ENCODE measurements at places on chromosomes 16 and 17.
A peak's percentile ranks its signal among the peaks of the same experiment; 100 is the strongest.

- DNase-seq: no peak
Measured at GRCh38 chr17:10635290-10635689, 21.8 kb downstream of the MYH3 start.

DNA sequence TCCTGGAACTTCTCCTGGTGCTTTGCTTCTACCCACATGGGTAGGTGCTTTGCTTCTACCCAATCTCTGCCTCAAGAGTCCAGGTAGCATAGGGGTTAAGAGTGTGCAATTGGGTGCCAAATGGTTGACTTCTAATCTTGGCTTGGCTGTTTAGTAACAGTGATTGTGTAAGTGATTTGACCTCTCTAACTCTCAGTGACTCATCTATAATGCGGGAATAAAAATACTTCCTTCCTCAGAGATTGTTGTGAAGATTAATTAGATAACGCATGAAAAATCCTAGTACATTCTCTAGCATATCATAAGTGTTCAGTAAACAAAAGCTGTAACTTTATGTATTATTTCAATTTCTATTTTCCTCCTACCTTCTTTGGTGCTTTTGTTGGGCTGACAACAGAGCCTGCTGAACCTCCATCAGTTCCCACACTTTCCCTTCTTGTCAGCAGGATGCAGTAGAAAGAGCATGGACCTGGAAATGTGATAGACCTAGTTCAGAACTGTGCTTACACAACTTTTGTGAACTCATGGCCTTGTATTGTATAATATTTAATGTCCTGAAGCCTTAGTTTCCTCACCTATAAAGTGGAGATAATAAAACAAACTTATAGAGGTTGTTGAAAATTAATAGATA lies 72.9 kb upstream of the SMIM36 start:
- DNase-seq: no peak

- DNase-seq: no peak
Measured at GRCh38 chr16:27399969-27400368, 2.0 kb upstream of the IL21R start.

GRCh38 chr17:32274101-32274500 lies 8.5 kb downstream of the RHBDL3 start:
- no peak for DNase-seq

DNA sequence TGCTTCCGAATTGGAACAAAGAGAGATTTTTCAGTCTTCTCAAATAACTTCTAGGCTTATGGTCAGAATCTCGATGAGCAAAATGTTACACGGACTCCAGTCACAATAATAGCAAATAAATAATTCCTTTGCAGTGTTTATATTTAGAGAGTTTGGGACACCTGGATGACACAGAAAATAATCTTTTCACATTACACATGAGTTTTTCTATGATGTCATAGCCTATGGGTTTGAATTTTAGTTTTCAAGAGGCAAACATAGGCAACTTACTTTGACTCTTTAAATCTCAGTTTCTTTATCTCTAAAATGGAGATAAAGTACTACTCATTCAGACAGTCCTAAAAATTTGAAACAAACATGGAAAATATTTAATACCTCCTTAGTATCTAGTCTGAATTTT lies 372.0 kb downstream of the HAPSTR1 start:
- no peak for DNase-seq

DNA sequence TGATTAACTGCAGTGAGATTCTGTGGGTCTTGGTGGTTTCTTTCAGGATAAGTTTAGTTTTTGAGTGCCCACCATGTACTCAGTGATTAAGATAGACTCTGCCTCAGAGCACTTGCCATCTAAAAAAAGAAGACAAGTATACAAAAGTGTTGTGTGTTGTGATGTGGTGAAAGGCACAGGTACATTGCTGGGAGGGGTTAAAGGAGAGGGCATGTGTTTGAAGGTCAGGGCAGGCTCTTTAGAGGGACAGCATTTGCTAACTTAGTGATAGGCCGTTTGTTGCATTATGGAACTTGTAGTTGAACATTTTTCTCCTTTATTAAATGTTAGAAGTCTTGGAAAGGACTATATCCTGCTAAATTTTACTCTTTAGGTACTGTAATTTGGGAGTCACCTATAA lies 26.5 kb downstream of the SF3B3 start:
- DNase-seq: no peak

GRCh38 chr17:4444782-4445473 lies 11.2 kb downstream of the SPNS3 start:
- no peak for DNase-seq

GRCh38 chr17:48025904-48026501 lies 11.6 kb downstream of the COPZ2 start:
- DNase-seq: no peak

GRCh38 chr16:55566432-55567175 lies at the start of gene CAPNS2:
Gene CAPNS2, plus strand, starts transcription at chr16:55566684. Its CDS starts 73 bp downstream, at chr16:55566757.
- DNase-seq: no peak

DNA sequence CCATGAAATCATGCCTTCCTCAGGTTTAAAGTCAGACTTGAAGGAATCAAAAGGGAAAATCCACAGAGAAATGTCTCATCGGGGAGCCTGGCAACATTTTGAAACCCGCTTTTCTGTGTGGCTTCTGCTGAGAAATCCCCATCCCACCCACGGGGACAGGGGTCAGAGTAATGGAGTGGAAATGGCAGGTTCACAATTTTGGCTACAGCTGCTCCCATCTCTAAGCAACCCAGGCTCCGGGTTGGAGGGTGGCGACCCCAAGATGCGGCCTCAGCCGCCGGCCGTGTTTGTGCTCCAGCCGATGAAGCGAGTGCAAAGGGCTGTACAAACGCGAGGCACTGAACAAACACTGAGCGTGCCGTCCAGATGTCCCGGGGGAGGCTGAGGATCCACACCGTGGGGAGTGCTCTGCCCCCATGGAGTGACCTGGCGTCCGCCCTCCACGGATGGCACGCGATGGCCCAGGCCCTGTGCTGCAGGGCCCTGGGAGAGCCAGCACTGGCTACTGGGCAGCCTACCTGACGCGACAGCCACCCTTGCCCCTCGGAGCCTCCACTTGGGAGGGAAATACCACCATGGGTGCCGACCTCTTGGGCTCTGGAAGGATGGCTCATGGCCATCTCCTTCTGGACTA lies 22.2 kb downstream of the SLC43A2 start:
- DNase-seq: no peak

- peak; percentile 65 for DNase-seq
Measured at GRCh38 chr16:15907863-15908478, 19.6 kb upstream of the CEP20 start.

DNA sequence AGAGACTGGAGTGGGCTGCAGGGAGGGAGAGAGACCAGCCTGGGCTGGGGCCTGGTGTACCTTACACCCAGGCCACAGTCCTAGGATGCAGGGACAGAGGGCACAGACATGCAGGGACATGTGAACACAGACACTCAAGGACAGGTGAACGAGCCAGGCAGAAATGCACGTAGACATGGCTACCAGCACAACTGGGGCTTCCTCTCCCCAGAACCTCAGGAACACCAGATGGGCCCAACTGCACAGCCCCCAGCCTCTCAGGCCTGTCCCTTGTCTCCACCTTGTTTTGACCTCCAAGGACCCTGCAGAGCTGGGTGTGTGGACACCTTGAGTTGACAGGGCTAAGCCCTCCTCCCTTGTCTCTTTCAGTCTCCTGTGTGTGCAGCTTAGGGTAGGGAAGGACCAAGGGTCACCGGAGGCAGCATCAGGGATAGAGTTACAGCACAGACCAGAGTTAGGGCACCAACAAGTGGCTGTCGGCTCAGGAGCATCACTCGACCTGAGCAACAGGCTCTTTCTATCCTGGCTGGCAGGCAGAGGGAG lies 9.2 kb downstream of the SEZ6 start:
- DNase-seq: no peak

DNA sequence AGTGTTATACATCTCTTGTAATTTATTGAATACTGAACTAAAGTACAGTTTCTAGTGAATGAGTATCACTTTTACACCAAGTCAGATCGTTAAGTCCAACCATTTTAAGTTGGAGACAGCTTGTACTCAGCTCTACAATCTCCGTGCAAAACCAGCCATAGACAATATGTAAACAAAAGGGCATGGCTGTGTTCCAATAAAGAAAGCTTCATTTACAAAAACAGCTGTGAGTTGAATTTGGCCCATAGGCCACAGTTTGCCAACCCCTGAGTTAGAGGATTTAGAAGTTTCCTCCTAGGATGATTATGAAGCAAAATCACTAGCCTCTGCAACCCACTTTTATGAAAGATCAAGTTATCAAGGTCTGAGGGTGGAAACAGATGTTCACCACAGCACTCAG lies 105.7 kb upstream of the RCVRN start:
- DNase-seq: no peak

GRCh38 chr16:77928096-77928495 lies 94.3 kb upstream of the CLEC3A start:
- DNase-seq: peak; percentile 60

- no peak for DNase-seq
Measured at GRCh38 chr16:72809446-72809845, 238.5 kb downstream of the ZFHX3 start.

- DNase-seq: no peak
Measured at GRCh38 chr16:56929639-56930038, 2.3 kb upstream of the HERPUD1 start.

- DNase-seq: peak; percentile 51
Measured at GRCh38 chr17:45341533-45342158, 24.8 kb upstream of the MAP3K14 start.

DNA sequence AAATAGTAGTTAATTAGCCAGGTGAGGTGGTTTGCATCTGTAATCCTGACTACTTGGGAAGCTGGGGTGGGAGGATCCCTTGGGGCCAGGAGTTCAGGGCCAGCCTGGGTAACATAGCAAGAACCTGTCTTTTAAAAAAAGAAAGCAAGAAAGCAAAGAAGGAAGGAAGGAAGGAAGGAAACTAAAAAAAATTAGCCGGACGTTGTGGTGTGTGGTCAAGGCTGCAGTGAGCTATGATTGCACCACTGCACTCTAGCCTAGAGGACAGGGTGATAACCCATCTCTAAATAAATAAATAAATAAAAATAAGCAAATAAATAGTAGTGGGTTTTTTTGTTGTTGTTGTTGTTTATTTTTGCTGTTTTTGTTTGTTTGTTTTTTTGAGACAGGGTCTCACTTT lies 39.3 kb upstream of the MAP2K6 start:
- no peak for DNase-seq

DNA sequence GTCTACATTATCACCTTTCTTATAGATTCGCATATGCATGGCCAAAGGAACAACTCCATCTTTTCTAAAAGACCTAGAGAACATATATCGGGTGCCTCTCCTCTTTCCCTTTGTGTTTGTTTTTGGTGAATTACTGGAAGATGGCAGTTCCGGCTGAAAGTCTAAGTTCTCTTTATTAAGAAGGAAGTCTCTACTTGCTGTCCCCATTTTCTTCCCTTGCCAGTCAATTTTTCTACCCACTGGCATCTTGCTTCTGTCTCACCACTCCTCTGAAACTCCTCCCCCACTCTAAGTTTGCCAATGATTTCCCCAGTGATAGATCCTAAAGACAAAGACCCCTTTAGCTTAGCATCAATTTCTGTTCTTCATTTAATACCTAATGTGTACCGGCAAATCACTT lies 93.9 kb upstream of the CORO6 start:
- no peak for DNase-seq

GRCh38 chr16:66326991-66327513 lies 39.4 kb upstream of the CDH5 start:
- peak; percentile 87 for DNase-seq

DNA sequence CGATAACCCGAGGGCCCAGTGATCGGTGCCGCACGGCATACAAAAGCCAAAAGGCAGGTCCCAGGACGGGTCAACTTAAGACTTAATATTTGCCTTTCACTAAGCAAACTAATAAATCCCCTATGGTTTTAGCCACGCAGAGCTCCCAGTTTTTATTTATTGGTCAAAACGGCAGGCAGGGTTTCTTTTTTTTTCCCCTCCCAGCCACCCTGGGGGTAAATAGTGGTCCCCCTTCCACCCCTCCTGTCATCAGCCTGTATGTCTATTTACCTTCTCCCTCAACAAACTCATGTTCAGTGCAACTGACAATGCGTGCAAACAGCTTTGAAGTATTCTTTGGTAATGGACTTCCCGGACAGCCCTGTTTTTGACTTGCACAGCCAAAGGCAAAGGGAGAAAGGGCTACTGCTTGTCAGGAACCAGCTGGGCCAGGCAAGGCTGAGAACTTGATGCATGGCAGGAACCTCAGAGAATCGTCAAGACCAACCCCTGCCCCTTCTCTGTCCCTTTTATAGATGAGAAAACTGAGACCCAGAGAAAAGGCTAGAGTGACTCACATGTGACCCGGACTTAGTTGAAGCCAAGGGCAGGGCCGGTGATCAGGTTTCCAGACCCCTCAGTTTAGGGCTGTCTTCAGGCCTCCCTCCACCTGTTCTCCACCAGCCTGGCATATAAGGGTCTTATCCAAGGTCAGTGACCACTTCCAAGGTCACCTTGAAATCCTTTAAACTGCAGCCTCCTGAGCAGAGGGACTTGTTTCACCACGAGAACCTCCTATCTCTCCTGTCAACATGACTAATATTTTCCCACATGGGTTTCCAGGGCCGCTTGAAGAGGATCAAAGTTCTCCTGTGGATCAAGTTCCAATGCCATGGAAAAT lies 279.0 kb downstream of the SOX9 start:
- no peak for DNase-seq

- no peak for DNase-seq
Measured at GRCh38 chr16:89038811-89039735, 54.6 kb upstream of the ACSF3 start.

GRCh38 chr17:77755410-77755963 lies 203.0 kb upstream of the TNRC6C start:
- no peak for DNase-seq

DNA sequence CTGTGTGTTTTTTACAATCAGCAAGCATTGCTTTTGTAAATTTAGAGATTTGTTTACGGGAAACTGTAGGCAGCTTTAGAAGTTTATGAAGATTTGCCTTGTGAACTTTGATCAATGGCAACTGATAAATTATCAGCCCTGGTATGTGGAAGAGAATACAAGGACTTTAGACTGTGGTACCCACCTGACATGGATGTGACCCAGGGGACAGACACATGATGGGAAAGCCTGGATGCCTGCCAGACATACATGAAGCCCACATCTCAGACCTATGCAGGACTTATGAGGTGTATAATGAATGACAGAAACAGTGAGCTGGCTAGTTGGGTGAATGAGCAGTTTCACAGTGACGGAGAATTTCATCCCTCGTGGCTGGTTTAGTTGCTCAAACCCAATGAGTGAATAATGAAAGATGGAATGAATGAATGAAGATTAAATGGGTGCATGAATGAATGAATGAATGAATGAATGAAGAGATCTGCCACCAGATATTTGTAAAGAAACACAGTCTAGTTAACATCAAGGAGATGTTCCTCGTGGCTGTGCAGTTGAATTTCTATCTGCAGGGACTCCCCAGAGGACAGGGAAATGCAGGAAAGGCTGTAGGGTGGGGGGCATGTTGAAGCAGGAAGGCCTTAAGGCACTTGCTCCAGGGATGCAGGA lies 7.6 kb downstream of the TMEM92 start:
- DNase-seq: no peak

GRCh38 chr17:39607057-39607850 lies 466 bp downstream of the NEUROD2 start:
- no peak for DNase-seq

- no peak for DNase-seq
Measured at GRCh38 chr16:12661656-12662172, 142.0 kb downstream of the CPPED1 start.
